ENCODE measurements at places on chromosomes 12 and 14.

GRCh38 chr12:108310489-108310888 is 28.6 kb downstream of the CMKLR1 start:
- DNase-seq, result no peak

- DNase-seq, result no peak
These were observed 37.7 kb downstream of the SLC5A8 start for GRCh38 chr12:101172316-101172715.

DNA sequence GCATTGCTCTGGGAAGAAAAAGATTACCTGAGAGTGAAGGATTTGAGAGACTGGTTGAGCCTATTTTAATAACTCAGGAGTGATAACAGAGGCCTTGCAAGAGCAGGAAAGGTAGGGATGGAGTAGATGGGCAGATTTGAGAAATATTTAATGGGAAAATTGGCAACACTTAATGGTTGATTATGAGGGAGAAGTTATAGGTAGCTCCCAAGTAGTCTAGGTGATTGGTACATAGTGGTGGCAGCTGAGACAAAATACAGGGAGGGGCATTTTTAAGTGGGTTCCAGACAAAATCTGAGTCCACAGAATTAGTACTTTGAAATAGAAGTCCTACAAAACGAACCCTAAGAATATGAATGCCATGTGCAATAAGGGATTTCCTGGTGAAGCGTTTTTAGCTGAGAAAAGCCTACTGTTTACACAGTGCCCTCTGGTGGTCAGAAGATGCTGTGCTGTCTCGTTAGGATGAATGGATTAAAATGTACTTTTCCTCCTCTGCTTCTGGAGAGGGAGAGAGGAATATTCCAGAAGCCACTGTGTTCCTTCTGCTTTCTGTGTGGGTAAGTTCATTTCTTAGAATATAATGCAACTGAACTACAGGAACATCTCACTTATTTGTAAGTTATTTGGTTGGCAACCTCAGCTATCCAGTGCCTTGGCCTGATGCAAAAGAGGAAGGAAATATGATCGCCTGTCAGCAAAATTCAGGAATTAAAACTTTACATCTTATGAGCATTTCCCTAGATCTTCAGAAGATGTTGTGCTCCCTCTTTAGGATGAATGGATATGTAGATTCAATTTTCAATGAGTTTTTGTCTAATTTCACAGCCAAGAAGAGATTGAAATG is 6.5 kb downstream of the ZBTB1 start:
- DNase-seq, result peak; percentile 75

- peak; percentile 97 for DNase-seq
These were observed 94.9 kb downstream of the NAV3 start for GRCh38 chr12:77925536-77926108.

DNA sequence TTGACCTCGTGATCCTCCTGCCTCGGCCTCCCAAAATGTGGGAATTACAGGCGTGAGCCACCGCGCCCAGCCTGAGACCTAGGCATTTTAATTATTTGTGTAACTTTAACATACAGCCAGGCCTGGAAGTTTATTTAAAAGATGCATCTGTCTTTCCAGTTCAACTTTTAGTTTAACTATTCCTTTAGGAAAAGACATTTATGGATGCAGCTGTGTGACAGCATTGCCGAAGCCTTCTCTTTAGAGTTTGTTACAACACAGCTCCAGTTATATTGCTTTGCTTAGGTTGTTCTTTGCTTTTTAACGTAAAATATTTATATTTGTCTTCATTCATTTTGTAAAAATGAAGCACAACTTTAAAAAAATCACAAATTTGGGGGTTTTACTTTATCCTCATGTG is 67.0 kb downstream of the DIP2B start:
- DNase-seq, result no peak

DNA sequence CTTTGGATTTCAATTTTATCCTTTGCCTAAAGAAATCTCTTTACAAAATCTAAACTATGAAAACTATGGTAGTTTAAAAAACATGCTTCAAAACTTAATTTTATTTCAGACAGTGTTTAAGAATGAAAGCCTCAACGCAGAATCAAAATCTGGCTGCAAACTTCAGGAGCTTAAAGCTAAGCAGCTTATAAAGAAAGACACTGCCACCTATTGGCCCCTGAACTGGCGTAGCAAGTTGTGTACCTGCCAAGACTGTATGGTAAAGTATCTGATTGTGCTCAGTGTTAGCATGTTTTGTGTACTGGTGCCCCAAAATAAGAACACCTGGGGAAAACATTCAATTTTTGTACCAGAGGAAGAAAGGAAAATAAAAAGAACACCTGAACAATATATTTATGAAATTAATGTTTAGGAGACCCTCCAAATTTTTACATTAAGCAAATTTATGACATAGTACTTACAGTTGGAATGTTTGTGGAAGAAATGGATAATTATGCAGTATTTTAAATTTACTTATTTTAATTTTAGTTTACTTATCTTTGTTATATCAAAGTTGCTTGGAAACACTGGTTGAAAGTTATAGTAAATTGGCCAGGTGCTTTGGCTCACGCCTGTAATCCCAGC is 12.2 kb downstream of the UBR7 start:
- peak; percentile 80 for DNase-seq

DNA sequence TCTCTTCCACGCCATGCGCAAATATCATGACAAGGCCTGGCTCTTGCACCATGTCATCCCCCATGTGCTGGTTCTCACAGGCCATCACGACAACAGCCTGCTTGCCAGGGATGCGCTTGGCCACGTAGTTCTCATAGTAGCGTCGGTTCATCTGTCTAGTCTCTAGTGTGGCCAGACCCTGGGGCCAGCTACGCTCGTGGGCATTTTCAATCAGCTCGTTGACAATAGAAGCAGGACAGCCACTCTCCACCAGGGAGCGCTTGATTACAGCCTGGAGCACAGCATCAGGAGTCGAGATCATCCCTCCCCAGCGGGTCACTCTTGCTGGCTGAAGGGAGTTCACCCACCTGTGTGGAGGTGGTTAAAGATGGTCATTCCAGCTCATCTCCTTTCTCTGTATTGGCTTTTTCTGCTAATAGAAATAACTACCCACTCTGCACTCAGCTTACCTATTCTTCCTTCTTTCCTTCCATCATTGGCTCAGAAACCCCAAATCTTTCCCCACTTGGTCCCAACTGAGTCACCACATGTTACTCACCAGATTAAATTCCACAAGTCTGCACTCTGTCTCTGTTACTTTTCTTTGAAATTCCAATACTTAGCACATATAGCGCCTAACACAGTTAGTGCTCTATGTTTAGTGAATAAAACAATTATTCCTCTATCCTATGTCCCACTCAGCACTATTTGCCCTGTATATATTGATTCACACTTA is 15.1 kb downstream of the RNF41 start:
- DNase-seq, result no peak

GRCh38 chr12:95481072-95481471 is 7.1 kb downstream of the METAP2 start:
- DNase-seq, result no peak

DNA sequence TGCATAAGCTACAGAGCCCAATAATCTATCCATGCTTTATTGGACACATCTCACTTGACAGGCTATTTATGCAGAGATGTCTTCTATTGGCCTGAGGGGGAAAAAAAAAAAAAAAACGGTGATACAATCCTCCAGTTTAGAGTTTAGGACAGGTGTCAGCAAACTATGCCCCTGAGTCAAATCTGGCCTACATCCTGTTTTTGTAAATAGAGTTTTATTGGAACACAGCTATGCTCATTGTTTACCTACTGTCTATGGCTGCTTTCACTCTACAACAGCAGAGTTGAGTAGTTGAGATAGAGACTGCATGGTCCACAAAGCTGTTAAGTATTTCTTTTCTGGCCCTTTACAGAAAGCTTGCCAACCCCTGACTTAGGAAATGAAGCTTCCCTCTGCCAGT is 403.1 kb downstream of the C12orf75 start:
- no peak for DNase-seq

GRCh38 chr14:92880851-92881250 is 42.1 kb upstream of the CHGA start:
- DNase-seq, result peak; percentile 16

DNA sequence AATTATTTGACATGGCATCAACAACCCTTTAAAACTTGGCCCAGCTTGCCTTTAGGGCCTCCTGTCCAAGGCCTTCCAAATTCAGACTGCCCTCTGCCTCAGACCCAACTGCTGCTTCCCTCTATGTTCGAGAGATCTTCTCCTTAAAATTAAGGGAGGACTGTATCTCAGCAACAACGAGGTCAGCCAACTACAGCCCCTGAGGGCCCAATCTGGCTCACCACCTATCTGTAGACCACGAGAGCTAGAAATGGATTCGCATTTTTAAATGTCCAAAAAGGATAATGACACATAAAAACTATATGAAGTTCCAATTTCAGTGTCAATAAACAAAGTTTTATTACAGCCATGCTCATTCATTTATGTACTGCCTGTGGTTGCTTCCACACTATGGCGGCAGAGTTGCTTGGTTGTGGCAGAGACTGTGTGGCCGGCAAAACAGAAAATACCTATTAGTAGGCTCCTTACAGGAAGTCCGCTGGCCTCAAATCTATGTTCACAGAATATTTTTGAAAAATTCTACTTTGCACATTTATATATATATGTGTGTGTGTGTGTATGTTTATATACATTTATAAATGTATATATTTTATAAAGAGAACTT is 1026.9 kb downstream of the BCL11B start:
- DNase-seq, result no peak

GRCh38 chr12:71220260-71220659 is 62.5 kb upstream of the TSPAN8 start:
- no peak for DNase-seq

GRCh38 chr14:90483117-90483516 is 86.3 kb downstream of the CALM1 start:
- no peak for DNase-seq

GRCh38 chr12:8870586-8870985 is 43.7 kb upstream of the PHC1 start:
- DNase-seq, result no peak

GRCh38 chr12:91866566-91866965 is 279.1 kb downstream of the BTG1 start:
- no peak for DNase-seq

DNA sequence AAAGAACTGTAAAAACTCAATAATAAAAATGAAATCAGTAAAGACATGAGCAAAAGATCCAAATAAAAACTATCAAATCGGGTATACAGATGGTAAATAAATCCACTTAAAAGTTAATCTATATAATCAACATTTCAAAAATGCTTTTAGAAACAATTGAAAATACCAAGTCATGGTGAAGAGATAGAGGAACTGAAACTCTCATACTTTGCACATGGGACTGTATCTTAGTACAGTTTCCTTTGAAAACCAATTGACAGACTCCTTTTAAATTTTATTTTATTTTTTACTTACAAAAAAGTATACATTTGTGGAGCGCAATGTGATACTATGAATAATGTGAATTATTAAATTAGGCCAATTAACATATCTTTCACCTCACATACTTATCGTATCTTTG is 98.6 kb upstream of the FAR2 start:
- no peak for DNase-seq

DNA sequence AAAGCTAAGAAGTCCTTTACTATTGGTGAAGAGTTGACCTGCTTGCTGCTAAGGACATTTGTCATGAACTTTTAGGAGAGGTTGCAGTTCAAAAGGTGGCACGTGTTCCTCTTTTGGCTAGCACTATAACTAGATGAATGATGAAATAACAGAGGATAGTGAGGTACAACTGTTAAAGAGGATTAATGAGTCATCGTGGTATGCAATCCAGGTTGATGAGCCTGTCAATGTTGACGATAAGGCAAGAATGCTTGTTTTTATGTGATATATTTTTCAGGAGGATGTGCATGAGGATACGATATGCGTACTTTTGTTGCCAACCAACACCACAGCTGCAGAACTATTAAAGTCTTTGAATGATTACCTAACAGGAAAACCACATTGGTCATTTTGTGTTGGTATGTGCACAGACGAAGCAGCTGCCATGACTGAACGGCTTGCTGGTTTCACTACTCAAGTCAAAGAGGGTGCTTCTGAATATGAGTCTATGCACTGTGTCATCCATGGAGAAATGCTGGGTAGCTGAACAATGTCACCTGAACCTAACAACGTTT is 10.6 kb downstream of the CEP128 start:
- DNase-seq, result no peak

DNA sequence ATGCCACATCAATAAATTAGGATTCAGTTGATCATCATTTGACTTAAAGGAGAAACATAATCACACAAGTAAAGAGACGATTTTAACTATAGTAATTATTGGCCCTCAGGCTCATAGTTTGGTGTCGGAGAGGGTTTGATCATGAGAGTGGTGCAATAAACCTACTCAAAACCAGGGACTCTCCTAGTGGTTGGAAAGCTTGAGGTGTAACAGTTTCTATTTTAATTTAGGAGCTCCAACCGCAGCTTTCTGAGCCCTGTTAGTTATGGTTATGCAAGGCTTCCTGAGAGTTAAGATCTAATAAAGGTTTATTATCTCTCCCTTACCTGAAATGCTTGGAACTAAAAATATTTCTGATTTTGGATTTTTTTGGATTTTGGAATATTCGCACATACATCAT is 36.4 kb downstream of the TMTC2 start:
- DNase-seq, result no peak

- DNase-seq, result no peak
These were observed 178.8 kb downstream of the NTS start for GRCh38 chr12:86052921-86053320.

DNA sequence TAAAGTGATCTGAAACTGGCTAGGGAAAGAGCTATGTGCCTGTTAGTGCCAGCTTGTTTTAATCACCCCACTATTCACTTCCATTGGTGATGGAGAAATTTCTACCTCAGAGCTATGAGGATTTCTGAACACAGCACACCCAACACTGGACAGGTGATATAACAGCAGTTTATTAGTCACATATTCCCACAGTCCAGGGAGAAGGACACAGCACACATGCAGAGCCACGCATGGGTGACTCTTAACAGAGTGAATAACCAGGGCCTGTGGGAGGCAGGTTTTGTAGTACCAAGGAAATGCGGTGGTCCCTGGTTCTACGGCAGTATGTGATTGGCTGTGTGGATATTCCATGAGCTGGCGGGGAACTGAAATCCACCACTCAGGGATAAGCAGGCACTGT is 455.1 kb downstream of the BTG1 start:
- DNase-seq, result no peak

- DNase-seq, result no peak
These were observed 17.7 kb upstream of the ITPK1 start for GRCh38 chr14:93133464-93133863.

GRCh38 chr12:124347335-124347734 is 52.4 kb downstream of the RFLNA start:
- peak; percentile 53 for DNase-seq

DNA sequence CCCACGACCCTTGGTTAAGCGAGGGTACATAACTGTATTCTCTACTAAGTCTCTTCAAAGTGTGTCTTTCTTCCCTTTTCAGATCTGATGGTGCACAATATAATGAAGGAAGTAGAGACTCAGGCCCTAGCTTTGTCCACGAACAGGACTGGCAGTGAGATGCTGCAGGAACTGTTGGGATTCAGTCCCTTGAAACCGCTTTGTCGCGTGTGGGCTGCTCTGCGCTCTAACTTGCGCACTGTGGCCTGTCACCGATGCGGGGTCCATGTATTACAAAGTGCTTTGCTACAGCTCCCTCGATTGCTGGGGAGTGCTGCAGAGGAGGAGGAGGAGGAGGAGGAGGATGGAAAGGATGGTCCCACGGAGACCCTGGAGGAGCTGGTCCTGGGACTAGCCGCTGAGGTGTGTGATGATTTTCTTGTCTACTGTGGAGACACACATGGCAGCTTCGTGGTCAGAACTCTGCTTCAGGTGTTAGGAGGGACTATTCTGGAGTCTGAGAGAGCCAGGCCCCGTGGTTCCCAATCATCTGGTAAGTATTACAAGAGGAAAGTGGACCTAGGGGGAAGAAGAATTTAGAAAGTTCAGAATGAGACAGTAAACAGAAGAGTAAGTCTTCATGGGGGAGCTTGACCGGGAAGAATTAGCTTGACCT is 803 bp downstream of the NOP9 start:
- DNase-seq, result no peak

Measured in NCI-H2171 treated with DMSO at 0.1 percent for 48 hours (cell line).